ENCODE measurements at places on chromosomes 4 and X. TPM values are rescaled to one million over a fixed set of nuclear protein-coding genes. Genes with fewer than 3 reads are reported as not detected.

- H3K36me3 ChIP-seq, result no peaks in the 10 kb centered on the region
- H3K27ac ChIP-seq, result no peak overlapping the region
- no peak for DNase-seq
- no peak overlapping the region for H3K4me3 ChIP-seq
- H3K27me3 ChIP-seq, result no peaks in the 10 kb centered on the region
Measured at GRCh38 chrX:121050781-121051180, 3.4 kb downstream of the GLUD2 start.

- no peaks in the 10 kb centered on the region for H3K27me3 ChIP-seq
- H3K4me1 ChIP-seq, result no peaks in the 10 kb centered on the region
- no peak for DNase-seq
- H3K36me3 ChIP-seq, result no peaks in the 10 kb centered on the region
- no peak overlapping the region for H3K4me3 ChIP-seq
Measured at GRCh38 chr4:98672583-98673287, 14.3 kb upstream of the TSPAN5 start.

DNA sequence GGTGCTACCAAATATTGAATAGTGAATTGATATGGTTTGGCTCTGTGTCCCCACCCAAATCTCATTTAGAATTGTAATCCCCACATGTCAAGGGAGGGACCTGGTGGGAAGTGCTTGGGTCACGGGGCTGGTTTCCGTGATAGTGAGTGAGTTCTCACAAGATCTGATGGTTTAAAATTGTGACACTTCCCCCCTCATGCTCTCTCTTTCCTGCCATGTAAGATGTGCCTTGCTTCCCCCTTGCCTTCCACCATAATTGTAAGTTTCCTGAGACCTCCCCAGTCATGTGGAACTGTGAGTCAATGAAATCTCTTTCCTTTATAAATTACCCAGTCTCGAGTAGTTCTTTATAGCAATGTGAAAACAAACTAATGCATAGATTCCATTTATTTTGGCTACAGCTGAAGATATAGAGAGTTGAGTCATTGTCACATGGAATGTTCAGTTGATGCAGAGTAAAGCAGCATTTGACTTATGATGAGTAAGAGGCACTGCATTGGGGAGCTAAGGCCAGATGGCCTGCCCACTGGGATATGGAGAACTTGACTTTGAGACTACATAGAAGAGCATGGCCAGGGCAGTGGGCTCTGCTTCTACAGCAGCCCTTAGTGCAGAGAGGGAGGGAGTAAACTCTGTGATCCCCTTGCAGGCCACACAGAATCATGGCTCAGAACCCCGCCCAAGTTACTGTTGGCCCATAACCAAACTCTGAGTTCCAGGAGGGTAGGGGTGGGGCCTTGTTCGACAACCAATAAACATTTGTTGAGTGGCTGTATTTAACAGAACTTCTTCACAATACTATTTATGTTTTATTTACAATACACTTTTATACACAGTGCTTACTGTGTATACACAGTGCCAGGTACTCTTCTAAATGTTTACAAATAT is 34.2 kb downstream of the RAI2 start:
- H3K27me3 ChIP-seq, result no peaks in the 10 kb centered on the region
- no peak overlapping the region for H3K4me3 ChIP-seq
- no peaks in the 10 kb centered on the region for H3K36me3 ChIP-seq

- no peak overlapping the region for H3K4me3 ChIP-seq
- DNase-seq, result no peak
- H3K4me1 ChIP-seq, result no peaks in the 10 kb centered on the region
- H3K27me3 ChIP-seq, result no peaks in the 10 kb centered on the region
- no peak overlapping the region for H3K27ac ChIP-seq
- no peaks in the 10 kb centered on the region for H3K36me3 ChIP-seq
Measured at GRCh38 chrX:3599802-3600430, 113.5 kb downstream of the PRKX start.

DNA sequence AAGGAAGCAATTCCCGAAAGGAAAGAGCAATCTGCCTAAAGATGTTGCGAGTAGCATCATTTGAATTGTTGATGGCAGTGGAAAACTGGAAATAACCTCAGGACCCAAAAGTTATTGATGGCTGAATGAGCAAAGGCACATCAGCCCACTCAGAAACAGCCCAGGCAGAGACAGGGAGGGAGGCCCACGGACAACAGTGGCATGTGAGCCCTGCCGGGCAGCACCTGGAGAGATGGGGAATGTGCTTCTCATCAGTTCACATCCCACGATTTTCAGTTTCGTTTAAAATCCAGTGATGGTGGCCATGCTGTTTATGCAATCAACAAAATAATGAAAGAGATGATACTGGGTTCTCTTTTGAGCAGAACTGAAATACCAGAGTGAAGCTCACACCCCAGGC is 80.0 kb downstream of the JAKMIP1 start:
- no peak overlapping the region for H3K27ac ChIP-seq
- H3K4me3 ChIP-seq, result no peak overlapping the region
- H3K4me1 ChIP-seq, result no peaks in the 10 kb centered on the region
- DNase-seq, result no peak
- no peaks in the 10 kb centered on the region for H3K36me3 ChIP-seq
- H3K27me3 ChIP-seq, result no peaks in the 10 kb centered on the region

DNA sequence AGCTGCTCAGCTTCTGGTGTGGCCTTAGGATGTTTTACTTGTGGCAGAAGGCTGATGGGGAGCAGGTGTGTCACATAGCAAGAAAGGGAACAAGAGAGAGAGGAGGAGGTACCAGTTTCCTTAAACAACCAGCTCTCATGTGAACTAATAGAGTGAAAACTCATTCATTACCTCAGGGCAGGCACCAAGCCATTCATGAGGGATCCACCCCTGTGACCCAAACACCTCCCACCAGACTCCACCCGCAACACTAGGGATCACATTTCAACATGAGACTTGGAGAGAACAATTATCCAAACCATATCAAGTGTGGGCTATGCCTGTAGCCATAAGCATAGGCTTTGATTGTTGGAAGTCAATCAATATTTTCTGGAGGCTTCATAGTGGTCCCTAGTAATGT is 56.0 kb downstream of the GSX2 start:
- H3K27ac ChIP-seq, result no peak overlapping the region
- DNase-seq, result no peak
- H3K27me3 ChIP-seq, result peaks cover 17% of the 10 kb centered on the region
- H3K4me3 ChIP-seq, result no peak overlapping the region
- no peaks in the 10 kb centered on the region for H3K36me3 ChIP-seq

- no peaks in the 10 kb centered on the region for H3K27me3 ChIP-seq
- H3K27ac ChIP-seq, result no peak overlapping the region
- DNase-seq, result no peak
- no peaks in the 10 kb centered on the region for H3K4me1 ChIP-seq
- H3K36me3 ChIP-seq, result no peaks in the 10 kb centered on the region
- no peak overlapping the region for H3K4me3 ChIP-seq
Measured at GRCh38 chrX:24235084-24235710, 78.7 kb downstream of the SUPT20HL2 start.

- H3K4me1 ChIP-seq, result no peaks in the 10 kb centered on the region
- no peak for DNase-seq
- H3K36me3 ChIP-seq, result no peaks in the 10 kb centered on the region
- H3K4me3 ChIP-seq, result no peak overlapping the region
- H3K27ac ChIP-seq, result no peak overlapping the region
- no peaks in the 10 kb centered on the region for H3K27me3 ChIP-seq
Measured at GRCh38 chr4:34046580-34046979, 2197.7 kb downstream of the ARAP2 start.

DNA sequence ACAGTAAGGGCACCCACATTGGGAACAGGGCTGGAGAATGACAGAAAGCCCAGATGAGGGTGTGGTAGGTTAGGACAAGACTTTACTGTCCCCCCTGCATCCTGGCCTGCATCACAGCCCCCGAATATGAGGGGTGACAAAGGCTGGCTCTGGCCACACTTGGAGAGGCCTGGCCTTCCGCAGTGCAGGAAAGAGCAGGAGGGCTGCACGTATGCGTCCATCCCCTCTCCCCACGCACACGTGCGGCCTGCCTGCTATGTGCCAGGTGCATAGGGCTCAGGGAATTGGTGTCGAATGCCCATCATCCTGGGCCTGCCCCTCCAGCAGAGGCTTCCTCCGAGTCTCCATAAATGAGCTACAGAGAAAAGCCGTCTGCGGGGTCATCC is 80.5 kb downstream of the ABLIM2 start:
- no peaks in the 10 kb centered on the region for H3K36me3 ChIP-seq
- no peaks in the 10 kb centered on the region for H3K4me1 ChIP-seq
- no peaks in the 10 kb centered on the region for H3K27me3 ChIP-seq
- DNase-seq, result no peak
- no peak overlapping the region for H3K4me3 ChIP-seq
- no peak overlapping the region for H3K27ac ChIP-seq

DNA sequence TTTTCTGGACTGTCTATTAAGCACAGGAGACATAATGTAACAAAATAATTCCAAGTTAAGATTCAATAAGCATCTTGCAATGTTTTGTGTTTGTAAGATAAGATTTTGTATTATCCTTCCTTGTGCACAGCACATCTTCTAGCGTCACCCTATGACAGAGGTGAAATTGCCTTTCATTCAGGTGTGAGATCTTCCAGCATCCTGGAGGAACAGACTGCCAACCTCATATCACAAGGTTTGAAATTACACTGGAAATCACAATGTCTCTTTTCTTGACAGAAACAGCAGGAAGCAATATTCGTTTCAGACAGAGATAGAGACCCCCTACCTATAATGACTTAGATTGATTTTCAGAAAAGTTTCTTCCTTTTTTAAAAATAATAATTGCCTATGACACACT is 668.6 kb downstream of the GABRG1 start:
- H3K27ac ChIP-seq, result no peak overlapping the region
- no peaks in the 10 kb centered on the region for H3K27me3 ChIP-seq
- H3K36me3 ChIP-seq, result no peaks in the 10 kb centered on the region

DNA sequence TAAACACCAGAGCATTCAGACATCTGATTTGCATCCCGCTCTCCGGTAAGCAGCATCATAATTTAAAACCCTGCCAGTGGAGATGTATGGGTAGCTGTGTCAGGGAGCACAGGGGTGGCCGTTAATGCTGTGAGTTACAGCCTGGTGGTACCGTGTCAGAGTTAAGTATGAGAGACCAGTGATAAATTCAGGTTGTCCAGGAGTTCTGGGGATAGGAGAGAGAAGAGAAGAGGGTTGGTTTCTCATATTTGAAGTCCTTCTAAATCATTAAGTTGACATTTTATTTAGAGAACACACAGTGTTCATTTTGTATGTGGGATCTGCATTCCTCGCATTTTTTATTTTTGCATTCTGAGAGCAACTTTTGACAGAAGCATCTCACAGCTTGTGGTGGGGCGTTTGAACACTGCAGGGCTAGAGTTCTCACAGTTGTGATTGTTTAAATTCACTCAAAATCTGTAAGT is 157.6 kb downstream of the DCLK2 start:
- no peaks in the 10 kb centered on the region for H3K27me3 ChIP-seq
- DNase-seq, result no peak
- peak overlapping the region; percentile 65 for H3K27ac ChIP-seq
- no peak overlapping the region for H3K4me3 ChIP-seq
- H3K36me3 ChIP-seq, result no peaks in the 10 kb centered on the region
- H3K4me1 ChIP-seq, result peaks cover 4% of the 10 kb centered on the region

- no peak for DNase-seq
- H3K4me3 ChIP-seq, result no peak overlapping the region
- H3K36me3 ChIP-seq, result no peaks in the 10 kb centered on the region
- H3K4me1 ChIP-seq, result peaks cover 12% of the 10 kb centered on the region
Measured at GRCh38 chrX:15786915-15787314, 3.4 kb upstream of the ZRSR2 start.

DNA sequence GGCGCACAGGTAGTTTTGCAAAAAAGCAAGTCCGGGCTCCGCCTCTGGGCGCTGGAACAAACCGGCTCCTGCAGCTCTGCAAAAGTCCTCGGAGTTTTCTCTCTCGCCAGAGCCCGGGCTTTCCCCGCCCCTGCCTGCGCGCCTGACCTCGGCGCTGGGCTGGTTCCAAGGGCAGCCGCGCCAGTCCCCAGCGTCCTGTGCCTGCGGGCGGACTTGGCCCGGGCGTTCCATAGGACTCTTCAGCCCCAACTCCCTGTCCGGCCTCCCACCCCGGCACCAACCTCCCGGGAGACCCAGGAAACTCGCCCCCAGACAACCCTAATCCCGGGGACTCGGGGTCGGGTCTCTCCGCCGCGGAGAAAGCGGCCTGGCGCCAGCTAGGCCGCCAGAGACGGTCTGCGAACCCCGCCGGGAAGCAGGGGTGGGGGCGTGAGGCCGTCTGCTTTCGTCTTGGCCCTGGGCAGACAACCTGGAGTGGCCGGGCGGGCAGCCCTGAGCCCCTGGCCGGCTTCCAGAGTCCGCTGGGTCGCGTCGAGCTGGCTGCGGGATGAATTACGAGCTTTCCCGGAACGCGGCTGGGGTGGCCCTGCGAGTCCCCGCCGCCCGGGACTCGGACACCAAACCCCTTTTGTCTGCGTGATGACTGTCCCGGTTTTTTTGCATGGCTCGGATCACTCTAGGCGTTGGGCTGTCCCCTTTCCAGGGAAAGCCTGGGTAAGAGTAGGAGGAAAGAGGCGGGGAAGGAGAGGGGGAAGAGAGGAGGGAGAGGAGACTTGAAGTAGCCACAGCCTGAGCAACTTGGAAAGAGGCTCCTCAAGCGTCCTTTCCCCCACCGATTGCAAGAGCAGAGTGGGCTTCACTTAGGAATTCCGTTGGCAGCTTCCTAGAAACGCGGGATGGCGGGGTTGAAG is 916 bp downstream of the MXRA5 start:
- H3K4me3 ChIP-seq, result peak overlapping the region; percentile 41
- H3K27me3 ChIP-seq, result peaks cover 9% of the 10 kb centered on the region

GRCh38 chrX:100356351-100356896 is 53.6 kb downstream of the PCDH19 start:
- no peaks in the 10 kb centered on the region for H3K36me3 ChIP-seq
- no peak overlapping the region for H3K27ac ChIP-seq
- H3K4me3 ChIP-seq, result no peak overlapping the region
- H3K27me3 ChIP-seq, result no peaks in the 10 kb centered on the region

DNA sequence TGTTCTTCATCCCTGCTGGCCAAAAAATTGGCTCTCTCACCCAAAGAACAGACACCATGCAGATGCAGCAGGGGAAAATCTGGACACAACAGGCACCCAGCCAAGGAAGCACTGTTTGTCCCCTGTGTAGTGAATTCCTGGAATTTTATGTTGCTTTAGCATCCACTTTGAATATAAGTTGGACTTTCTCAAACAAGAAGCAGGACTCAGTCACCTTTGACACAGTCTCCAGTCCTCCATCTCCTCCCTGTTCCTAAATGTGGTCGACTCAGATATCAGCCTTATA is 11.8 kb downstream of the ZNF182 start:
- H3K36me3 ChIP-seq, result no peaks in the 10 kb centered on the region
- no peaks in the 10 kb centered on the region for H3K4me1 ChIP-seq
- no peaks in the 10 kb centered on the region for H3K27me3 ChIP-seq
- no peak for DNase-seq
- H3K27ac ChIP-seq, result no peak overlapping the region

GRCh38 chr4:12118651-12119213 is 690.0 kb upstream of the HS3ST1 start:
- no peaks in the 10 kb centered on the region for H3K27me3 ChIP-seq
- DNase-seq, result no peak
- H3K4me3 ChIP-seq, result no peak overlapping the region
- no peak overlapping the region for H3K27ac ChIP-seq

LRPAP1 gene
- 128 TPM for total RNA-seq

ANK2 gene
- 20.3 TPM for total RNA-seq

BMX gene
- total RNA-seq, result 4.8 TPM

DCUN1D4 gene
- 25.1 TPM for total RNA-seq

FGFR3 gene
- total RNA-seq, result 78.4 TPM

SGCB gene
- 25.7 TPM for total RNA-seq

ATP10D gene
- 7.5 TPM for total RNA-seq
